ENCODE measurements at places on chromosomes 5 and 9.

DNA sequence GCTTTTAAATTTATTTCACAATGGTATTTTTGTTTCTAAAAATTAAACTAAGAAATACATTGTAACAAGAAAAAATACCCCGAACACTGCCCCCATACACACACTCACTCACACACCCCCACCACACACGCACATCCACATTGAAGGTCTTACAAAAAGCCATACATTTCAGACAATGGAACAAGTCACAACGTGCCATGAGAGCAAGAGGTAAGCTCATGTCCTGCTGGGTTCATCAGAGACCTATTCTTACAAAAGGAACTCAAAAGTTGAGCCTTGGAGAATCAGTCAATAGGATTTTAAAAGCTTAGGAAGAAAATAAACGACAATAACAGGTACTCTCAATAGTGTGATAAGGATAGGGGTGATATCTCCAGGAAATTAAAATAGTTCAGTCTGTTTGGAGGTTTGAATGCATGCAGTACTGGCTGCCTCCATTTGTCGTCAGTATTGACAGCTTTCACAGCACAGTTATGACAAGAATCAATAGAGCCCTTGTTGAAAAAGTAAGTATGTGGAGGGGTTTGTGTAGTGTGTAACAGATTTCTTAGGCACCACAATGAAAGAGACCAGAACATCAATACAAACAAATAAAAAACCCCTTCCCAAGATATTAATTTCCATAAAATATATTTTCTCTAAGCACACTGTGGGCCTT lies 1826.2 kb upstream of the CDH6 start:
- DNase-seq, result no peak

GRCh38 chr5:134444941-134445471 lies 33.3 kb upstream of the CDKN2AIPNL start:
- no peak for DNase-seq

- DNase-seq, result no peak
These were observed 109.6 kb downstream of the FAM174A start for GRCh38 chr5:100644776-100645175.

DNA sequence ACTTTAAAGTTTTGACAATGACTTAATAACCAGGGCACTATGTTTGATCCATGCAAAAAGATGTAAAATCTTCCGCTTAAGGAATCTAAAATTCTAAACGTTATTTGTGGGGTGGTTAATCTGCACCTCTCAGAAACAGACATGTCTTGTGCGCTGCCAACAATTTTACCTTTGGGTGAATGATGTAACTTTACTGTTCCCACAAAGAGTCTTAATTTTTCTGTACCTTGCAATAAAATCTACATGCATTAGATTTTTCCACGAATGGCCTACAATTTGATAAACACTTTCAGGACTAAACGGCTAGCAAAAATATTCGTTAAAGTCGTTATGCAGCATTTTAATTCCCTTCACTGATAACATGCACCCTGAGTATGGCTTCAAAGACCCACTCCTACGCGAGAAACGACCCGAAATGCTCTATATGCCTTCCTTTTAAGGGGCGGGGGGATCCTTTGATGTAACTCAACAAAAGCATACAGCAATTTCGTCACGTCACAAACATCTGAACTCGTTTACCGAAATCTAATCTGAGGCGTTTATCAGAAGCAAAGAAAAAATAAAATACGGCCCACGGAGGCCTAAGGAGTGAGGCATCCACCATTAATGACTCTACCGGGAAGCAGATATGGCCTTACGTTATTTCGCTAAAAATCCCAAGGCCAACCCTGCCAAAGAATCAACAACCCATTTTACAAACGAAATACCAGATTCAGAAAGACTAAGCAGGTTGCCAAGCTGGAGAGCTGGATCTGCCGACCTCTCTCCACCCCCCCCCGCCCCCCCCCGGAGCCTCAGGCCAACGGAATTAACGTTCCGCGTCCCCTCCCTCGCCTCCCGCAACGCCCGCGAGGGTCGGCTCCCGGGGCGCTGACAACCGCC lies 621 bp downstream of the AK6 start:
- DNase-seq, result no peak

GRCh38 chr5:79513308-79513703 lies 628 bp downstream of the HOMER1 start:
- no peak for DNase-seq

- no peak for DNase-seq
These were observed 302.6 kb downstream of the ACTL7B start for GRCh38 chr9:108553111-108553635.

DNA sequence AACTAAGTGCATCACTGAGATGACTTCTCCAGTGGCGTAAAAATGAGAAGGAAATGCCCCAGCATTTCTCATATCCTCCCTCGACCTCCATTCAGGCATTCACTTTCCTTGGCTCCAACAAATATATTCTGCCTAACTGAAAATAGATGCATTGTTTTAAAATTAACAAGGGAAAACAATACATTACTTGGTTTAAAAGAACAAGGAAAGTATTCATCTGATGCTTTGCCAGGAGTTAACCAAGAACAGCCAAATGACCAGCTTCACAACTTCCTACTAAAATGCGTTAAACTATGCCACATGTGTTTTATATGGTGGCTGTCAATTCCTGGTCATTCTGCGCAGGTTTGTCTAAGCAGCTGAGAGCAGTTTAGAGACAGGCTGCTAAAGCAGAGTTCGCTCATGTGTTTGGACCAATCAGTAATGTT lies 121.4 kb downstream of the GNAQ start:
- no peak for DNase-seq

DNA sequence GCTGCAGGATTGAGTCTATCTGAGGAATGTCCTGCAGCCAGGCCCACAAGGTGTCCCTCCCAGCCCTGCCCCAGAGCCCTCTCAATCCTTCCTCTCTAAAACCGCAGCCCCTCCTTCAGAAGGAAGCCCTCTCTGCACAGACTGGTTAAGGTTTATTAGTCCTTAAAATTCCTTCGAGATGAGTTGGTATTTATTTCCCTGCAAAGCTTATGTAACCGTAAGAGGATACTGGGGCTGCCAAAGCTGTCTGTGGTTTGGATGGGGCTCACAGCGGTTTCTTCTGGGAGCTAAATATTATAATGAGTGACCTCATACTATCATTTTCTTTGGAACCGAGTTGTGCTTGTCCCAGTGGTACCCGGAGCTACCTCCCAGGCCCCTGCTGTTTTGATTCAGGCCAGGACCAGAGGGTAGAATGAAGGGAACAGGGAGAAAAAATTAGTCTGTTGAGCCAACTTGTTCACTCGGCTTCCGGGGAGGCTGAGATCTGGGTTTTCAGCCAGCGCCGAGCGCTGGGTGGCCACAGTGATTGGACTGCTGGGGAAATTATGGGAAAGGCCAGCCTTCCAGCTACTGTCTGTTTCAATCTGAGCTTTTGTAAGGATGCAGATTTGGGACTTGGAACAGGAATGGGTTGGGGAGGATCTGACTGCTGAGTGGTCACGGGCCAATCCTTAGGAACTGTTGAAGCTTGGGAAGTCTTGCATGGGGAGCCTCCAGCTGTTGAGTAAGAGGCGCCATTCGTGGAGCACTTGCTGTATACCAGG lies 107.5 kb downstream of the NDFIP1 start:
- no peak for DNase-seq
